ENCODE measurements at places on chromosomes 4 and X. TPM values are rescaled to one million over a fixed set of nuclear protein-coding genes. Genes with fewer than 3 reads are reported as not detected.

The NDNF gene
- 4.8 TPM for total RNA-seq

DNA sequence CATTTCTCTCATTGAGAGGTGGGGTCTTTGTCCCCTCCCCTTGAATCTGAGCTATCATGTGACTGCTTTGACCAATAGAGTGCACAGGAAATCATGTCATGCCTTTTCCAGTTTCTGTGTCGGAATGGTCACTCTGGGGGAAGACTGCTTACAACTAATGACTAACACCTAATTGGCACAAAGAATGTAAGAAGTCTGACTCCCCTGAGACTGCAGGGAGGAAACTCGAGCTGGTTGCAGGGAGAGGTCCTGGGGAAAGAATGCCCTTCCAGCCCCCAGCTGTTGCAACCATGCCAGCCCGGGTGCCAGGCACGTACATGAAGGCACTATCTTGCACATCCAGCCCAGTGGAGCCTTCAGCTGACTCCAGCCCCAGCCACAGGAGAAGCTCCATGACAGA is 254.2 kb downstream of the DHX15 start:
- no peak for DNase-seq

- DNase-seq = no peak
Measured at GRCh38 chr4:174241162-174241561, 42.3 kb downstream of the FBXO8 start.

GRCh38 chr4:169238445-169238844 is 32.3 kb downstream of the SH3RF1 start:
- DNase-seq = no peak

GRCh38 chr4:185911556-185912064 is 99.6 kb upstream of the SORBS2 start:
- no peak for DNase-seq

The SPANXD gene
- total RNA-seq = not detected

DNA sequence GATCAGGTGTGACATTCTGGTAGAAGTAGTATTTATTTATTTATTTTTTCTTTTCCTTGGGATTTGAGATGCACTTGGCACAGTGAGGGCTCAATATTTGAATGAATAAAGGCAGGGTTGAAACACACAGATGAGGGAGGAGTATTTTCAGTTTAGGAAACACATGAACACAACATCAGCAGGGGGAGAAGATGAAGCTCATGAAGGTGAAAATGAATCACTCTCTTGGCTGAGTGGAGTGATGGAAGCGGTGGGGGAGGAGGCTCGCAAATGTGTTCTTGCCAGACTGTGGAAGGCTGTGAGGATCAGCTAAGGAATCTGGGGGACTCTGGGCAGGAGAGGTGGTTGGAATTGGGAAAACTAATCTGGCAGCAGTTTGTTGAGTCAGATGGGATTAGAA is 55.3 kb downstream of the ARHGAP10 start:
- peak; percentile 37 for DNase-seq

The MAGEB3 gene
- not detected for total RNA-seq

The CCNB3 gene
- total RNA-seq = 0.31 TPM

- no peak for DNase-seq
Measured at GRCh38 chrX:54479136-54480111, 16.6 kb downstream of the FGD1 start.

The SH3D19 gene
- 5.5 TPM for total RNA-seq

DNA sequence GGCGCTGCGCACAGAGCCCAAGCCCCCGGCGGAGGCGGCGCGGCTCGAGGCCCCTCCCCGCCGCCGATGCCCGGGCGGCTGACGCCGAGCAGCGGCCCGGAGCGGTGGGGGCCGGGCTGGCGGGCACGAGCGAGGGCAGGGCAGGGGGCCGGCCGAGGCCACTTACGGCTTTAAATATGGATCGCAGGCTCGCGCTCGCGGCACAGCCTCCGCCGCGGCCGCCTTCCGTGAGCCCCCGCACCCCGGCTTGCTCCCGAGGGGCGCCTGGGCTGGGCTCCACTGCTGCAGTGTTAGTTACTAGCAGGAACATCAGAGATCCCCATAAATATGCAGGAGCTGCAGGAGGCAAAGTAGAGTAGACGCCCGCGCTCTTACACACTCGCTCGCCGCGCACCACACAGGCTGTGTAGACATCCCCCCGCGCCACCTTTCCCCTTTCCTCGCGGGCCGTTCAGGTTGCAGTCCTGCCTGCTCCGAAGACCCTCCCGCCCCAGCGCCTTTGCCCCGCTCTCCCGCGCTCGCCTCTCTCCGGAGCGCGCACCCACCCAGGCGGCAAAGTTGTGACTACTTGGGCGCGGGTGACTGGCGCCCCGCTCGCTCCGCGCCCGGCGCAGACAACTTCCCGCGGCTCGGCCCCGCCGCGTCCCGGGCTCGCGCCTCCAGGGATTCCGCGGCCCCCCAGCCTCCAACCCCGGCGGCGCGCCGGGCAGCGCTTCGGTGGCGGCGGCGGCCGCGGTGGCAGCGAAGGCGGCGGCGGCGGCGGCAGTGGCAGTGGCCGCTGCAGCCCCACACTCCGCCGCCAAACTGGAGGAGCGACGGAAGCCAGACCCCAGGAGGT is 152.0 kb upstream of the SLC4A4 start:
- DNase-seq = peak; percentile 8

GRCh38 chr4:157013656-157014055 is 42.1 kb upstream of the PDGFC start:
- DNase-seq = no peak

DNA sequence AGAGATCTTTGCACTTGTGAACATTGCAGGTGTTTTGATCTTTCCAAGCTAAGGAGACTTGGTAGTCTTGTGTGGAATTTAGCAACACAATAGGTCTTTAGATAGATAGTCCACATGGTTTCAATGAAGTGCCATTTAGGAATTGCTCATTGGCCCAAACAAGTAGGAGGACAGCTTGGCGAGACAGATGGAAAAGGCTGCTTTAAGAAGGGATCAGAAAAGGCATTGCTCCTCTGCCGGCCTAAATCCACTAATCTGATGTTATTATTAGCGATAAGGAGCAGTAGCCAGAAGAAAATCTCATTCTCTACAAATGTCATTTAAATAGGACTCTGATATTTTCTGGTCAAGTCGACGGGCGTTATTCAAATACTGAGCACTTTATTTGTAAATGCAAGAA is 99.7 kb downstream of the AFF2 start:
- DNase-seq = no peak

The CT47B1 gene
- total RNA-seq = not detected

- DNase-seq = no peak
Measured at GRCh38 chrX:44305921-44306320, 37.6 kb downstream of the EFHC2 start.

DNA sequence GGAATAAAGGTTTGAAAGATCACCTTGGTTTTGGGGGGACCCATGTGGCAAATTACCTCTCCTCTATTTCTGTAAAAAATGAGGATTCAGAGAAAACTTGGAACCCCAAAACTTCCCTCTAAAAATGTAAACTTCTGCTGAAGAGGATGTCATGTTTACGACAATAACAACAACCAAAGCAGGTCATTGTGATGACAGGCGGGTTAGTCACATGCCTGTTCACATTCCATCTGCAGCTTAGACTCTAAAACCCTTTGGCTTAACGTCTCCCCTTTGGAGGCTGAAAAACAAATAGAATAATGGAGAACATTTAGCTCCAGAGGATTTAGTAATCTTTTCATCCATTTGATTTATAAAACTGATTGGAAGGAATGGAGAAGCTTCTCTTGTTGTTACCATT is 75.0 kb upstream of the FAM9C start:
- DNase-seq = no peak

GRCh38 chr4:48196758-48197504 is 62.9 kb upstream of the TXK start:
- no peak for DNase-seq

DNA sequence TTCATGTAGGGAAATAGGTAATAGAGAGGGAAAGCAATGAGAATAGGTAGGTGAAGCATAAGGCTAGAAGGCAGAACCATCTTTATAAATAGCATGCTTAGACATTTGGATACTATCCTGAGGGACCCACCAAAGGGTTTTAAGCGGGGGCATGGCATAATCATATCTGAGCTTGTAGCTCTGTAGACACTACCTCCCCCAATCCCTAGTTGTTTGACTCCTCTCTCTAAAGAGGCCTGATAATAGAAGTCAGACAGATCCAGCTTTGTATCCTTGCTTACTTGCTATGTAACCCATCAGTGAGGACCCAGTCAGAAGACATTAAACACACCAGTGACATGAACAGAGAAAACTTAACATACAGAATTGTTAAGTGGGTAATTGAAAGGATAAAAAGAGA is 58.7 kb downstream of the SCFD2 start:
- no peak for DNase-seq

- DNase-seq = no peak
Measured at GRCh38 chr4:15638418-15638817, 16.7 kb downstream of the FBXL5 start.

GRCh38 chrX:37357436-37357835 is 8.3 kb downstream of the PRRG1 start:
- no peak for DNase-seq

- DNase-seq = no peak
Measured at GRCh38 chr4:8739317-8739716, 132.3 kb downstream of the HMX1 start.

The RPL9 gene
- 3,277 TPM for total RNA-seq

The HDX gene
- total RNA-seq = 17.8 TPM

GRCh38 chr4:170827562-170828274 is 738.0 kb upstream of the AADAT start:
- no peak for DNase-seq
